ENCODE measurements at places on chromosomes 12 and 14.

DNA sequence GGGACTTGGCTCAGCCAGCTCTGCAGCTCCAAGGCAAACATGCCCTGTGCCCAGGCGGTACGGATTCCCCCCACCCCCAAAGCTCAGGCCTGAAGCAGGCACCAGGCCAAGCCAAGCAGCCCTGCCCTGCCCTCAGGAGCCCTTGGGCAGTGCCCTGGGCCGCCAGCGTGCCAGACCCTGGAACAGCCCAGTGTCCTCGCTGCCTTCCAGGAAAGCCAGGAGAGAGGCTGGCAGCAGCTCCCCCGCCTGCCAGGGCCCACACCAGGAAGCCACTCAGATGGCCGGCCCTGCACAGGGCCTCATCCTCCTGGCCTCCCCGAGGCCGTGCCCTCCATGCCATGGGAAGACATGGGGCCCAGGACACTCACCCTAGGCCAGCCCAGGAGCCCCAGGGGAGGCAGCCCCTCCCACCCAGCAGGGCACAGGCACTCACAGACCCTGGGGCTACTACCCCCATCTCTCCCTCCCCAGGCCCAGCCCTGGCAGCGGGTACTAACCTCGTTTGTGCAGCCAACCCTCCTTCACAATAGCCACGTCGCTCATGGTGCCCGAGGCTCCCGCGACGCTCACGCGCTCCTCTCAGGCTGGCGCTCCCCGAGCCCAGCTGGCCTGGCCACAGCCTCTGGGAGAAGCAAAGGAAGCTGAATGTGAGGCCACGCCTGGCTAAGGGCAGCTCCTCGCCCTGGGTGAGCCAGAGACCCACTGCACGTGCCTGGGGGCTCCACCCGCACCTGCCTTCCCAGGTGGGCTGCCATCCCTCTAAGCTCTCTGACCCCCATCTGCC is 3.3 kb downstream of the AKT1 start:
- no peak for DNase-seq

DNA sequence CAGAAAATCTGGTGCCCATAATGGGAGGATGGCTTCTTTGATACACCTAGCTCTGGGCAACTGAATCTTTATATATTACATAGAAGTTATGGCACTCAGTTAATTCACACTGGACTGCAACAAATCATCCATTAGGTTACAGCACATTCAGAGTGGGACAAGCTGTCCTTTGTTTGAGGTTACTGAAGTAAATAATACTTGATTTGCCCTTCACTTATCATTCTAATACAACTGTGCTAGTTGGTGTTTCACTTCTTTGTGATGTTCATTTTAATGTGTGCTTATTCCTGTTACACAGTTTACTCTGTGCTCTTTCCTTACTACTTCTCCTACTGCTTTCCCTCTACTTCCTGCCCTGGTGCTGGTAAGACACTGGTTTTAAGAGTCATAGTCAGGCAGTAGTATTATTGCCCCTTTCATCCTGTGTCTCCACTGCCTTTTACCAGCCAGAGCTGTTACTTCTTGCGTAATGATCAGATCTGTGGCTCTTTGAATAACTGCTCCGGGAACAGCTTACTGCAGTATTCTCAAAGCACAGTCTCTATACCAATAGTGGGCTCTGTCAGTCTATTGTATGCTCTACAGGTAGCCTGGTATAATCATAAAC is 36.4 kb upstream of the GXYLT1 start:
- DNase-seq = no peak

DNA sequence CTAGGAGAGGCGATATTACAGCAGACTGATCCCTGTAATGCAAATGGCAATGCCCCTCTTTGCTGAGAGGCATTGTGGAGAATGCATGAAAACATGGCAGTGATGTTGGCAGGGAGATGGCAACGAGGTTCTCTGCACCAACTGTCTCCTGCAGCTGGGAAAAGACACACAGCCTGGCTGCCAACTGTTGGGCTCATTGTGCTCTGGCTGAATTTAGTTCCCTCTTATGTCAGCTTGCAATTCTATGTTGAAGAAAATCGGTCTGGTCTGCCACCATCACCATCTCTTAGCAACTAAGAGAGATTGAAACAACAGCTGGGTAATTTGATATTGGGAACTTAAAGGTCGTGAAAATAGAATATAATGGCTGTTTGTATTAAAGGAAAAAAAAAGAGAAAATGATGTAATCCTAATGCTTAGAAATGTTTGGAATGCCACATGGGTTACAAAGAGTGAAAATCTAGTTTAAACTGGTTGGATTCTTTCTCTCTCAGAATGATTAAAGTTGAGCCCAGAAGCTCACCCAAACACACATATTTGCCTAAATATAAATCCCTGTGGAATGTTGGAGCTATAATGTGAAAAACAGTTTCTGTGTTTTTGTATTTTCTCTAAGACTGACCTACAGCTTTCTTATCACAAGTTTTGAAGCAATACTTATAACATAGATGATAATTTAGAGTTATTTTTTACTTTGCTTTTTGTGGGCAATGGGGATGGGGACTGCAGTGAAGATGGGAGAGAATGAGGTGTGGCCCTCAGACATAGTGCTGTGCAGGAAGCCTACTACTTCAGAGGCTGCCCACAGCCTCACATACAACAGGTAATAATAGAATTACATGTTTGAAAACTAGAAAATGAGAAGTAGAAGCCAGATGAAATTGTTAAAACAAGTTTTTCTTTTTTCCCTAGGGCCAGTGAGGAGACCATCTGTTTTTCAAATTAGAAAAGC is 143.7 kb downstream of the AKAP6 start:
- no peak for DNase-seq

- DNase-seq = no peak
These were observed 47.9 kb upstream of the KCNC2 start for GRCh38 chr12:75257510-75257909.

DNA sequence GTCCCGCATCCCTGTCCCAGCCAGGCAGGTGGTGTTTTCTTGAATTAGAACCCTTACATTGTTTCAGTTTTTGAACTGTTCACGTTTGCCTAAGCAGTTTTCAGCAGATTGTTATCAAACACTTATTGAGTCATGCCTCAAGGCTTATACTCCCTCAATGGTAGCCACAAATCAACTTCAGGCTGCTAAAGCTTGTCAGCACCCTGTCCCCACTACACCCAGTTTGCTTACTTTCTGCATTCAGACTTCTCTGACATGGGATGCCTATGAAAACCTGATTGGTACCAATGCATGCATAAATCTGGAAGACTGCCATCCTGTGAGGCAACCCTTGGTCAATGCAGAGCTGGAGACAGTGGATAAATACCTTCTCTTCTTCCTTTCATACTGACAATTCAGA is 225.4 kb downstream of the BTG1 start:
- DNase-seq = no peak

- DNase-seq = no peak
These were observed 28.5 kb downstream of the CD9 start for GRCh38 chr12:6228535-6229223.

- DNase-seq = no peak
These were observed 309.0 kb upstream of the AMIGO2 start for GRCh38 chr12:47388712-47389111.

GRCh38 chr14:91595736-91596135 is 85.6 kb upstream of the PPP4R3A start:
- DNase-seq = no peak

DNA sequence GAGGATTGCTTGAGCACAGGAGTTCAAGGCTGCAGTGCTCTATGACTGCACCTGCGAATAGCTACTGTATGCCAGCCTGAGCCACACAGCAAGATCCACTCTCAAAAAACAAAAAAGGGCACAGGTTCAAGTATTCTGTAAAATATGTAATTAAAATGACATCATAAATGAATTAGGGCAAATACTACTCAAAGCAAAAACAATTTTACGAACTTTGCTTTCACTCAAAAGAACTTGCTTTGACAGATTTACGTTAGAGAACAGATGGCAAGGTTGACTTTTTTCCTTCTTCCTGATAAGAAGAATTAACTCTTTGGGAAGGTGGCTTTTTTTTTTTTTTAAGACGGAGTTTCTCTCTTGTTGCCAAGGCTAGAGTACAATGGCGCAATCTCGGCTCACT is 44.0 kb upstream of the EAPP start:
- no peak for DNase-seq
